ENCODE measurements at places on chromosomes 2 and 18.

- DNase-seq: no peak
These were observed 31.9 kb downstream of the SNED1 start for GRCh38 chr2:241030333-241030680.

GRCh38 chr2:13114391-13114790, 397.7 kb downstream of the TRIB2 start:
- no peak for DNase-seq

GRCh38 chr2:226413498-226414130, 386.0 kb downstream of the IRS1 start:
- DNase-seq: no peak

- DNase-seq: no peak
These were observed 92.3 kb downstream of the TTC27 start for GRCh38 chr2:32719933-32720716.
